ENCODE measurements at places on chromosomes 6 and 20. TPM values are rescaled to one million over a fixed set of nuclear protein-coding genes. Genes with fewer than 3 reads are reported as not detected.

The HSPA1L gene
- 0.46 TPM for polyA plus RNA-seq

The HLA-DRB1 gene
- polyA plus RNA-seq: 23.1 TPM

The ZNF391 gene
- polyA plus RNA-seq: 0.76 TPM

The SCUBE3 gene
- 0.15 TPM for polyA plus RNA-seq

The ADA gene
- 81.0 TPM for polyA plus RNA-seq

The MUC21 gene
- 131 TPM for polyA plus RNA-seq

The ADGB gene
- not detected for polyA plus RNA-seq

The HDGFL1 gene
- polyA plus RNA-seq: not detected

The CD24 gene
- 539 TPM for polyA plus RNA-seq

DNA sequence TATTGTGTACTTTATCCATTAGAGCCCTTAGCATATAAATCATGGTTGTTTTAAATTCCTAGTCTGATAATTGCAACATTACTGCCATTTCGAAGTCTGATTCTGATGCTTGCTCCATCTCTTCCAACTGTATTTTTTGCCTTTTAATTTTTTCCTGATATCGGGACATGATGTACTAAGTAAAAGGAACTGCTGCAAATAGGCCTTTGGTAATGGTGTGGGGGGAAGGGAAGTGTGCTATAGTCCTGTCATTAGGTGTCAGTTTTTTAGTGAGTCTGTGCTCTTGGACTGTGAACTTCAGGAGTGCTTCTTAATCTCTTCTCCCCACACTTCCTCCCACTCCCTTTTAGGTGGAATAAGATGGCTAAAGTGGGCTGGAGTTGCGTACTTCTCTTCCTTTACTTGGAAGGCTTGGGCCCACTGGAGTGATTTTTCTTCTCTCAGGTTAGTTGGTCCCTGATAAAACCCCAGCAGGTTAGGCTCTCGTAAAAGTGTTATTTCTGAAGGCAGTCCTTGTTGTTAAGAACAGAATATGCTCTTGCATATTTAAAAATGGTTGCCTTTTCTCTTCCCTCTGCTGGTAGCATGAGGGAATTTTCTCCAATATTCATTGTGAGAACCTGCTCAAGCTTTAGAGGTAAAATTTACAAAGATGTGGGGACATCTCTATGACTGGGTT, 18.1 kb downstream of the STXBP5 start:
- no peaks in the 10 kb centered on the region for H3K36me3 ChIP-seq
- H3K4me3 ChIP-seq: no peak overlapping the region
- no peak for DNase-seq
- no peak overlapping the region for H3K27ac ChIP-seq
- no peaks in the 10 kb centered on the region for H3K4me1 ChIP-seq

GRCh38 chr6:136822046-136822375, 381 bp upstream of the PEX7 start:
- no peaks in the 10 kb centered on the region for H3K4me1 ChIP-seq
- peak overlapping the region; percentile 58 for H3K4me3 ChIP-seq
- no peak for DNase-seq
- peak overlapping the region; percentile 96 for H3K27ac ChIP-seq
- H3K36me3 ChIP-seq: peaks cover 16% of the 10 kb centered on the region

DNA sequence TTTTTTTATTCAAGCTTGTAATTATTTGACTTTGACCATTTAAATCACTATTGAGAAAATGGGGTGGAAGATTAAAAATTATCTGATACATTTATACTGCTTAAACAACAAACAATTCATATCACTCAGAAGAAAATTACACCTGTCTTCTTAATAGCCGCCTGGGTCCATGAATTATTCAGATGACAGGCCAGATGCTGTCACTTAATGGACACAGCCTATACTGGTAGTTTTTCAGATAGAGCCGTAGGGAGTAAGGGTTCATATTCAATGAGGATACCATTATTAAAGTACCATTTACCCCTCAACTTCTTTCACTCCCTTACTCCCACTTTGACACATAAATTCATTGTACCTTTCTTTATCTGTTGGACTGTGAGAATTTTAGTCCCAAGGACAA, 1193.4 kb upstream of the MAP3K7 start:
- H3K27me3 ChIP-seq: no peaks in the 10 kb centered on the region
- H3K27ac ChIP-seq: no peak overlapping the region
- no peaks in the 10 kb centered on the region for H3K36me3 ChIP-seq
- H3K4me1 ChIP-seq: no peaks in the 10 kb centered on the region
- H3K4me3 ChIP-seq: no peak overlapping the region

DNA sequence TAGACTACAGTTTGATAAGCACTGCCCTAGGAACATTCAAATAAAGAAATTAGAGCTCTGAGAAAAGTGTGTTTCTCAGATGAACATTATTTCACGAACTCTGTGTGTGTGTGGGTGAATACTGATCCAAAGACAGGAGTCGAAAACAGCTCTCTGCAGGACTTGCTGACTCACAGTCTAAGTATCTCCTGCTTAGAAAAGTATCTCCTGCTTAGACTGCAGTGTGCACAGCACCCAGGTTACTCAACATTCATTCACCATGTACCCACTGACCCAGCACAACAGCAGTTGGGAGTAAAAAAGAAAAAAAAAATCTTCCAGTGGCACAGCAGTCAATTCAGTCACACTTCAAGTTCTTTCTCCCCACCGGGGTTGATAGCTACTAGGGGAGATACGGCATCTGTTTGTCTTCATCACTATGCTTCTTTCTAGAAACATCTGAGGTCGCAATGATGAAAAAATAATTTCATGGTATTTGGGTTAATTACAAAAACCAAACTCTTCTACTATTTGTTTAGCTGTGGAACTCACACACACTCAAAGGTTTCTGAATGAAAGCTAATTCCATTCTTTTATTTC, 48.0 kb downstream of the GCLC start:
- H3K36me3 ChIP-seq: peaks cover 19% of the 10 kb centered on the region
- DNase-seq: no peak
- peaks cover 47% of the 10 kb centered on the region for H3K4me1 ChIP-seq
- no peak overlapping the region for H3K27ac ChIP-seq
- H3K27me3 ChIP-seq: no peaks in the 10 kb centered on the region

DNA sequence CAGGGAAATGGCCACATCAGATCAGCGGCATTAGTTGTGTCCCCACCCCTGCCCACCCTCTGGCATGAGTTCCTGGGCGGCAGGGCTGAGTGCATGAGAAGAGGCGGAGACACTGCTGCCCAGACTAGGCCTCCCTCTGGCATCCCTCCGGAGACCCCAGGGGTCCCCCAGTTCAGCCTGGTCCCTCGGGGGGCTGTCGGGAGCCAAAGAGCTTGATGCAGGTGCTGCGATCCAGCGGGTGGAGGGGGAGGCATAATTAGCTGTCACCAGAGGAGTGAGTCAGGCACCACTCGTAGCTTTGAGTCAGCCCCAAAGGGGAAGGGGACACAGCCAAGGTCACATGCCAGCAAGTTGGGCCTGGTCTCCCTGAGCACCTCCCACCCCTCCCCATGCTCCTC, 34.5 kb downstream of the DLGAP4 start:
- no peak for DNase-seq
- no peaks in the 10 kb centered on the region for H3K36me3 ChIP-seq
- H3K27me3 ChIP-seq: peaks cover 31% of the 10 kb centered on the region
- no peak overlapping the region for H3K4me3 ChIP-seq
- no peaks in the 10 kb centered on the region for H3K4me1 ChIP-seq

GRCh38 chr20:49672096-49672664, 41.5 kb downstream of the B4GALT5 start:
- no peaks in the 10 kb centered on the region for H3K36me3 ChIP-seq
- no peak overlapping the region for H3K4me3 ChIP-seq
- H3K27ac ChIP-seq: no peak overlapping the region
- H3K27me3 ChIP-seq: no peaks in the 10 kb centered on the region
- no peak for DNase-seq

DNA sequence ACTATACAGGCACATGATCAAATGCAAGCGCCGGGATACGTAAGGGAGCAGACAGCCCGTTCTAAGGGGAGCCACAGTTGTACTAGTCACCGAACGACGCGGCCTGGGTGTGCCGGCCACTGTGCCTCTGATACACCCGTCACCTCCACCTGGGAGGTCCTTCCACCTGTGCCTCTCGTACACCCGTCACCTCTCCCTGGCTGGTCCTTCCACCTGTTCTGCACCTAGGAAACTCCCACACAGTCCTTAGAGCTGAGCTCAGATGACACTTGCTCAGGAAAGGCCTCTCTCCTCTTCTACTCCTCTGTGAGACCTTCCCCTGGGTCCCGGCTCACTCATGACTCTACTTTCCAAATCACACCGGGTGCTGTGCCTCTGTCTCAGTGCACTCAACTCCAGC, 245.0 kb downstream of the TTLL2 start:
- H3K27ac ChIP-seq: no peak overlapping the region
- peaks cover 11% of the 10 kb centered on the region for H3K4me1 ChIP-seq
- peaks cover 7% of the 10 kb centered on the region for H3K27me3 ChIP-seq

GRCh38 chr6:145368075-145368474, 367.2 kb downstream of the EPM2A start:
- no peak overlapping the region for H3K4me3 ChIP-seq
- H3K4me1 ChIP-seq: no peaks in the 10 kb centered on the region
- DNase-seq: peak; percentile 56
- H3K27ac ChIP-seq: no peak overlapping the region
- no peaks in the 10 kb centered on the region for H3K36me3 ChIP-seq
- no peaks in the 10 kb centered on the region for H3K27me3 ChIP-seq

- DNase-seq: no peak
- H3K36me3 ChIP-seq: no peaks in the 10 kb centered on the region
- no peaks in the 10 kb centered on the region for H3K4me1 ChIP-seq
- H3K4me3 ChIP-seq: no peak overlapping the region
Observed at GRCh38 chr20:23614163-23614562, 8.4 kb upstream of the CST9 start.

- no peaks in the 10 kb centered on the region for H3K36me3 ChIP-seq
- DNase-seq: peak; percentile 7
- no peak overlapping the region for H3K27ac ChIP-seq
- no peaks in the 10 kb centered on the region for H3K4me1 ChIP-seq
- H3K4me3 ChIP-seq: no peak overlapping the region
Observed at GRCh38 chr6:32271429-32271828, 47.6 kb upstream of the NOTCH4 start.

DNA sequence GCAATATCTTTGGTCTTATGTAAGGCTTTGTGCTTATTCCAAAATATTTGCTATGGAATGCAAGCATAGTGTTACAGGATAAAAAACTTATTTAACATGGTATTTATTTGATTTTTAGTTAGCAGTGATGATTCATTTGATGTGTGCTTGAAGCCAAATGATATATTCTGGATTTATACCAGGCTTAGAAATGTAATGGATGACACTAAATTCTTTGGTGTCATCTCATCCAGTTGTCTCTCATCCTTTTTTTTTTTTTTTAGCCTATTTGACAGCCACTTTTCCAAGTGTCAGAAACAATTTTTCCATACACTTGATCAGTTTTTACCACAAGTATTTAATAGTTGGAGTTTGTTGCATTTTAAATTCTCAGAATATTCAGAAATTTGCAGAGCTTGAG, 515.3 kb downstream of the CDKAL1 start:
- H3K27ac ChIP-seq: no peak overlapping the region
- DNase-seq: no peak
- H3K4me1 ChIP-seq: peaks cover 4% of the 10 kb centered on the region
- H3K36me3 ChIP-seq: no peaks in the 10 kb centered on the region
- H3K27me3 ChIP-seq: no peaks in the 10 kb centered on the region

- no peaks in the 10 kb centered on the region for H3K4me1 ChIP-seq
- no peaks in the 10 kb centered on the region for H3K36me3 ChIP-seq
- no peak overlapping the region for H3K27ac ChIP-seq
- H3K27me3 ChIP-seq: peaks cover 19% of the 10 kb centered on the region
Observed at GRCh38 chr20:62564456-62565245, 77.7 kb upstream of the SLCO4A1 start.

GRCh38 chr6:120214088-120214499, 864.5 kb upstream of the MAN1A1 start:
- H3K27me3 ChIP-seq: no peaks in the 10 kb centered on the region
- no peak for DNase-seq
- H3K36me3 ChIP-seq: no peaks in the 10 kb centered on the region
- peaks cover 11% of the 10 kb centered on the region for H3K4me1 ChIP-seq
- H3K27ac ChIP-seq: no peak overlapping the region
- H3K4me3 ChIP-seq: no peak overlapping the region

- H3K27me3 ChIP-seq: no peaks in the 10 kb centered on the region
- H3K4me1 ChIP-seq: no peaks in the 10 kb centered on the region
- no peak for DNase-seq
- H3K4me3 ChIP-seq: no peak overlapping the region
- no peaks in the 10 kb centered on the region for H3K36me3 ChIP-seq
Observed at GRCh38 chr6:85191656-85192055, 258.2 kb upstream of the NT5E start.

- DNase-seq: peak; percentile 18
- H3K27ac ChIP-seq: no peak overlapping the region
- peaks cover 9% of the 10 kb centered on the region for H3K4me1 ChIP-seq
Observed at GRCh38 chr6:72955666-72956065, 269.6 kb downstream of the KHDC1L start.

DNA sequence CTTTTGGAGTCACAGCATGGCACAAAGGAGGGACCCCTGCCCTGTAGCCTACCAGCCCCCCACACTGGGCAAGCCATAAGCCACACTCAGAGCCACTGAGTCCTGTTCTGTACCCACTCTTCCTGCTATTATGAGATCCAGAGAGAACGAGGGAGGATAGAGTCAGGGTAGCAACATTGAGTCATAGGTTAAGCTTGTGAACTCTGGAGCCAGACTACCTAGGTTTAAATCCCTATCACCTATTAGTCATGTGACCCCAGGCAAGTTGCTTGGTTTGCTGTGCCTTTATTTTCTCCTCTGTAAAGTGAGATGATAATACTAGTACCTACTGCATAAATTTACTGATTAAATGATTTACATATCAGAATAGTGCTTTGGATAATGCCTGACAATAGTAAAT, 540 bp downstream of the CNBD2 start:
- no peak overlapping the region for H3K4me3 ChIP-seq
- H3K4me1 ChIP-seq: no peaks in the 10 kb centered on the region
- no peaks in the 10 kb centered on the region for H3K36me3 ChIP-seq
- no peak for DNase-seq

GRCh38 chr20:9736373-9736772, 102.5 kb downstream of the PAK5 start:
- no peak overlapping the region for H3K4me3 ChIP-seq
- DNase-seq: no peak
- no peaks in the 10 kb centered on the region for H3K4me1 ChIP-seq
- no peak overlapping the region for H3K27ac ChIP-seq
- no peaks in the 10 kb centered on the region for H3K36me3 ChIP-seq

GRCh38 chr6:167678102-167679101, 148.3 kb upstream of the AFDN start:
- peaks cover 48% of the 10 kb centered on the region for H3K27me3 ChIP-seq
- no peak overlapping the region for H3K27ac ChIP-seq
- no peaks in the 10 kb centered on the region for H3K36me3 ChIP-seq
- DNase-seq: peak; percentile 75

- peaks cover 9% of the 10 kb centered on the region for H3K4me1 ChIP-seq
- H3K4me3 ChIP-seq: no peak overlapping the region
- no peaks in the 10 kb centered on the region for H3K36me3 ChIP-seq
- DNase-seq: no peak
- H3K27me3 ChIP-seq: no peaks in the 10 kb centered on the region
Observed at GRCh38 chr20:51484831-51485230, 57.7 kb downstream of the NFATC2 start.

Data from stomach (tissue), 19 donors.